Sciatic nerve (tissue), 2 donors: ENCODE measurements at places on chromosomes 2 and 18.

DNA sequence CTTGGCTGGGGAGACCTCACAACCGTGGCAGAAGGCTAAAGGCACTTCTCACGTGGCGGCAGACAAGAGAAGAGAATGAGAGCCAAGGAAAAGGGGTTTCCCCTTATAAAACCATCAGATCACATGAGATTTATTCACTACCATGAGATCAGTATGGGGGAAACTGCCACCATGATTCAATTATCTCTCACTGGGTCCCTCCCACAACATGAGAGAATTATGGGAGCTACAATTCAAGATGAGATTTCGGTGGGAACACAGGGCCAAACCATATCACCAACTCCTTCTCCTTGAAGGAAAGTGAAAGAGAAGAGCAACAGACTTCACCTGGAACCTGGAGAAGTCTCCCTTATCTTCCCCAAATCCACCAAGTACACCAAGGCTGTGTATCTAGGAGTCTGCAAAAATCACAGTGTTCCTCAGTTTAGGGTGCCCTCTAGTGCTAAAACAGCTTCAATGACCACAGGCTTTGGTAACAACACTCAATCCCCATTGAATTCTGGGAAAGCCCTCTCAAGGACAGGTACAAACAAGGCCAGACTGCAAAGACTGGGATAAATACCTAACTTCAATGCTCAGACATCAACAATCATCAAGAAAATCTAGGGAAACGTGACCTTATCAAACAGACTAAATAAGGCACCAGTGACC is 148.8 kb upstream of the SRD5A2 start:
- no peak for DNase-seq

DNA sequence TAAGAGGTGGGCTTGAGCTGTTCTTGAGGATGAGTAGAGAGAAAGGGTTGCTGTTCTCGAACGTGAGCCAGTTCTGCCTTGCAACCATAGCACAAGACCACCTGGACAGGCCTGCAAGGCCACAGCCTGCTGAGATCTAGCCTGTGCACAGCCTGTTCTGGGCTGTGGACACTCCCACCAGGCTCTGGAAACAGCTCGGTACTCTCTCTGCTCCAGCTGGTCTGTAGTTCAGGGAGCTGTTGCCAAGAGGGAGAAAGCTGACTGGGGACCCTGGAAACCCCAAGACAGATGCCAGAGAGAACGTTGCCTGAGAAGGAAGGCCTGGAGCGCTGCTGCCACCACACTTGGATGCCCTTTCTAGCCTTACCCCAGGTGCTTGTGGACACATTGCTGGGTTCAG is 69.8 kb downstream of the CTIF start:
- no peak for DNase-seq

- peak; percentile 57 for DNase-seq
Observed at GRCh38 chr2:71466301-71467179, 13.2 kb downstream of the DYSF start.

GRCh38 chr2:53787614-53788289 is 908 bp downstream of the ERLEC1 start:
- no peak for DNase-seq

GRCh38 chr2:157940024-157940423 is 63.9 kb upstream of the ACVR1 start:
- DNase-seq, result no peak

GRCh38 chr2:120893811-120894584 is 158.3 kb downstream of the GLI2 start:
- no peak for DNase-seq

DNA sequence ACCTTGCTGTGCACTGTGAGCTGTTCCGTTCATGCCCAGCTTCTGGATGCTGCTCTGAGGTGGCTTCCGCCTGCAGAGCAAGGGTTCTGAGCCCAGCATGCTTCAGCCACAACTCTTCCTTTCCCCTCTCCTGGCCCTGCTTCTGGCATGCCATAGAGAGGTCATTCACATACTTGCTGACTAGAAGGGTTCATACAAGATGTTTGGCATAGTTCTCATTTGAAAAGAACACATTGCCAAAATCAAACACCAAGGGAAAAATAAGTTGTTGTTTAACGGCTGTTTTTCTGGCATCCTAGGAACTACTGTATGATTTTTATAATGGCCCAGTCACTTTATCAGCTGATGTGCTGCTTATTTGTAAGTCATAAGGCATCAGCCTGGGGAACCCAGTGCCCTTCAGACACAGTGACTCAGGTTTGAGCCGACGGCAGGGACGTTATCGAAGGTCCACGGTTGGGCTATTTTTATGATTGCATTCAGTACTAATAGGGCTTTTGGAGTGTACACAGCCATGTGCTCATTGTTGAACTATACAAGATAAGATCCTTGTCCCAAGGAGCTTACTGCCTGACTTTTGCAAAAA is 53.9 kb upstream of the CTAGE1 start:
- DNase-seq, result no peak

- DNase-seq, result peak; percentile 51
Observed at GRCh38 chr2:218855305-218856166, 4.1 kb upstream of the WNT6 start.

DNA sequence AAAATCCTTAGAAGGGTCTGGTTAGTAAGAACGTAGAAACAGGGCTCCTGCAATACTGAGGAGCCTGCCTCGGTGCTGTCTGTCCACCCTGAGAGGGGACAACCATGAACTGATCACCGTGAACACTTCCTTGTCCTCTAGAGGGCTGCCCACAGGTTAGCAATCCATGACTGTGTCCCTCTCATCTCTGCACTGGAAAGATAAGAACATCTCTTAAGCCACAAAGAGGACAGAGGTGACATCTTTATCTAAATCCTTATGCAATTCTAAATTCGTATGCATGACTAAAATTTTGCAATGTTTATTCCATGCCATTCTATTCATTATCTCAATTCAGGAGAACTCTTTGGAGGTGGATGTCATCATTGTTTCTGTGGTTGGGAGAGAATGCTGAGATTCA is 12.8 kb downstream of the EFR3B start:
- DNase-seq, result no peak
